Central memory CD8-positive, alpha-beta T cell (primary cell): ENCODE measurements at places on chromosomes 2 and 18.

DNA sequence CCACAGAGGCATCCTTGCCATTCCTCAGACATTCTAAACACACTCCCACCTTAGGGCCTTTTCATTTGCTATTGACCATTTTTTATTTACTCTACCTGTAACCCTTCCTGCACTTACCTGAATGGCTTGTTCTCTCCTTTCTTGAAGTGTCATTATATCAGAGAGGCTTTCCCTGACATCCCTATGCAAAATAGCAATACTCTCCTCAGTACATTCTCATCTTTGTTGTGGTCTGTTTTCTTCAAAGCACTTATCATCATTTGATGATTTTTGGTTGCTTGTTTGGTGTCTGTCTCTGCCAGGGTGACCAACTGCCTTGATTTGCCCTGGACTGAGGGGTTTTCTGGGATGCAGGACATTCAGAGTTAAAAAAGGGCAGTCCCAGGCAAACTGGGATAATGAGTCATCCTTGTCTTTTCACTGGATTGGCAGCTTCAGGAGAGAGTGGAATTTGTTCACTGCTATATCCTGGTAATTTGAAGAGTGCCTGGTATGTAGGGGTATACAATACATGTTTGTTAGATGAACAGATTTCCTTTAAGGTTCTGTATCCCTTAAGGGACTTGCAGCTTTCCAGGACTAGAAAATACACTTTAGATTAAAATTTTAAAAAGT lies 102.4 kb downstream of the BABAM2 start:
- no peak for DNase-seq

DNA sequence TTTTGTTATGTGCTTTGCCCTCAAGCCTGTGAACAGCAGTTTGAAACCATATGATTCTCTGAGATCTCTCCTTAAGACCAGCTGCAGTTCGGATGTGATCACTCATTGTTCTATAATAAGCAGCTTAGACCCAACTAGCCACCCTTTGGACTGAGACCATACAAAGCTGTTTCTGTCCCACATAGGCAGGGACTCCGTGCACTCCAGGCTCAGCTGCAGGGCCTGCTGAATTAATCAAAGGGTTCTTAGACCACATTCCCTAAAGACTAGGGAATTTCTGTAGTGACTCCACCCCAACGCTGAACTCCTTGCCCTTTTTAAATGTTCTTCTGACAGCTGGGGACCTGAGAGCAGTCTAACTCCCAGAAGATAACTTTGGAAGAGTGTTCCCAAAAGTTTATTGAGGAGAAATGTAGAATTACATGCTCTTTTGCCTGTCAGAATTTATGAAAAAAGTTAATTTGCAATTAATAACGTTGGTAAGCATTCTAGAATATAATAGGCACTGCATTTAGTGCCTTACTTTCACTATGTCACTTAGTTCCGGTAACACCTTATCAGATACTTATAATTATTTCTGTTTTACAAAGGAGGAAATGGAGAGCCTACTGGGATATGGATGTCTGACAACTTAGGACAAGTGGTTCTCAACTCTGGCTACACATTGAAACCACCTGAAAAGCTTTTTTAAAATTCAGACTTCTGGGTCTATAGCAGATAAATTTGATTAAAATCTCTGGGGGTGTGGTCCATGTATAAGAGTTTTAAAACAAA lies 42.3 kb downstream of the GULP1 start:
- no peak for DNase-seq

DNA sequence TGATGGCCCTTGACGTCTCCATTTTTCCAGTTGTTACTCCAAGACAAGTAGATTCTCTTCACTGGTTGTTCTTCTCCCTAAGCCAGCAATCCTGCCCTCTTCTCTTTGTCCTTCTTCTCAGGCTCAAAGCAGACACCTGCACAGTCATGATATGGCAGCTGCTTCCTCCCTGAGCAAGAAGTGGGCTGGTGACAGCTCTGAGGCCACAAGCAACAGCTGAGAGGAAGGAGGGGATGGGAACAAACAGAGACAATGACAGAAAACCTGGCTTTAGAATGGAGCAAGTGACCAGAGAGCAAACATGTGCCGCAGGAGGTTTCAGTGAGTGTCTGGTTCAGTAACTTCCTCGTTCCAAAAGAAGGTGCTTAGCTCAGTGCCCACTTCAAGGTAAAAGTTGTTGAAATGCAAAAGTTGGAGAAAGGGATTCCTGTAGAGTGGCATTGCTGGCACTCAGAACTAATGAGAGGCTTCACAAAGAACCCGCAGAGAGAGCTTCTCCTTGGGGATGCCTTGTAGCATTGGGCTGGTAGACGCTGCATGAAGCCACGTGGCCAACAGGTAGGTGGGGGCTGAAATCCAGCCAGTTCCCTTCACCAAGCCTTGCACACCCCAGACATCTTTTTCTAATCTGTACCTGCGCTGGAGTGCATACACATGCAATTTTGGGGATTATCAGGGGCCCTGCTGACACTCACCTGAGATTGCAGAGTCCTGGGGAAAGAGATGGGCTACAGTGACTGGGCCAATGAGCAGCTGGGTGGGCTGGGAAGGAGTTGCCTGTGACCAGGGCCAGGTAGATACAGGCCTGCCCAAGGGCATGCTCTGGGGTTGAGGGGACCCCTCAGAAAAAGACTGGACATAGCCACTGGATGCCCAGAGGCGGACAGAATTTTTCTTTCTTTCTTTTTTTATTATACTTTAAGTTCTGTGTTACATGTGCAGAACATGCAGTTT lies 153.3 kb upstream of the RAB12 start:
- DNase-seq = no peak

GRCh38 chr18:2776601-2777000 lies 70.2 kb upstream of the EMILIN2 start:
- no peak for DNase-seq

DNA sequence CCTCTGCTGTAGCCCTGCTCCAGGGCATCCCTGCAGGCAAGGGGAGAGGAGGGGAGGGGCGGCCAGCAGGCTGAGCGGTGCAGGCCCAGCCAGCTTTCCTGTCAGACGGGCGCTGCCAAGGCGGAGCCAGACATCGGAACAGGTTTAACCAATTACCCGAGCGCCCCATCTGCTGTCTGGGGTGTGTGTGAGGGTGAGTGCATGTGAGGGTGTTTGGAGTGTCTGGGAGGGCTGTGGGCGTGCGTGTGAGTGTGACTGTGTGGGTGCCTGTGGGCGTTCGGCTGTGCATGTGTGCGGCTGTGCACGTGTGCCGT lies 20.0 kb downstream of the EMX1 start:
- DNase-seq = no peak

GRCh38 chr2:119372778-119373568 lies 6.2 kb downstream of the DBI start:
- no peak for DNase-seq

DNA sequence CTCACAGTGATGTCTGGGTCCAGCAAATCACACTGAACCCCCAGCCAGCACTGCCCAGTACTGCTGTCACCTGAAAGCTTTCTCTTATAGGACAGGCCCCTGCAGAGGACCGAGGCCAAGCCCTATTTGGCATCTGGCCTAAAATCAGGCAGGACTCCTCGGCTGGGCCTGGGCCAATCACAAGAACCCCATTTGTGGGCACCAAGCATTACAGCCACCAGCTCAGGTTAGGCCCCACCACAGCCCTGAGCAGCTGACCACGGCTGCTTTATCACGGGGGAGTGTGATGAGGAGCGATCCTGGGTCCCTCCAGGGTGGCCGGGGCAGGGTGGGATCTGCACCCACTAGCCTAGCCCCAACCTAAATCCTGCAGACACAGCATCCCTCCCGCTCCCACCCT lies 8.2 kb downstream of the BIN1 start:
- DNase-seq = no peak

GRCh38 chr18:46069524-46069923 lies 2.5 kb downstream of the PSTPIP2 start:
- no peak for DNase-seq

GRCh38 chr2:73284296-73285158 lies at the start of gene FBXO41:
TSS of gene FBXO41 (minus strand) at chr2:73284478. CDS start at chr2:73269630, 14,848 bp downstream.
- no peak for DNase-seq

DNA sequence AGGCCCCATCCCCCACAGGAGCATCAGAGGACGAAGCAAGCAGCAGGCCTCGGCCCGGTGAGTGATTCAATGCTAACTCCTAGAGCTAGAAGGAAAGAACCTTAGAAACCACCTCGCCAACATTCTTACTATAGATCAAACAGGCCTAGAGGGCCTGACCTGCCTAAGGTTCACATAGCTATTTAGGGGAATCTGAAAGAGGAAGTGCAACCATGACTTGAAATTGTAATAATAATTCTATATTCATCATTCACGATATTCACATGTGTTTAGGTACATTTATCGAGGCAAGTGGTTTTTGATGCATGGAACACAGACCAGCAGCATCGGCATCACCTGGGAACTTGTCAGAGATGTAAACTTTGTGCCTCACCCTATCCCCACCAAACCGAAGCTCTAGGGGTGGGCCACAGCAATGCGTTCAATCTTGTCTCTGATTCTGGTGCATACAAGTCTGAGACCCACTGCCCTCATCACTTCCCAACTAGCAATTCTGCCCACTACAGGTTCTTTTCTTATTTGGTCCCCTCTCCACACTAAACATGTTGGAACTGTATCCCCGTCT lies 78.0 kb upstream of the DNMT3A start:
- DNase-seq = no peak

- no peak for DNase-seq
Measured at GRCh38 chr2:98558852-98559530, 49.3 kb downstream of the COA5 start.

DNA sequence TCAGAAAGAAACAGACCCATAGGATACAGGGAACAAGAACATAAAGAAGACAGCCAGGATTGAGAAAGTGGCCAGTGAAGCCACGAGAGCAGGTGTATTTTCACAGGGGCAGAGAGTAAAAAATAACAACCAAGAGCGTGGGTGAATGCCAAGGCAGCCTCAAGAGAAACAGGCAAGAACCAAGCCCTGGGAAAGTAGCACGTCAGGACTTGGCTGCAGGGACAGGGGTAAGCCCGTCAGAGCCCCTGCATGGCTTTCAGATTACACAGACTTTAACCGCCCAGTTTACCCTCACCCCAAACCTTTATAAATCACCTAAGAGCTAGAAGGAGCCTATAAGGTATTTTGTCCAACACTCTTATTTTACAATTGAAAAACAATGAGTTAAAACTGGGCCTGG lies 43.7 kb downstream of the ARL4C start:
- no peak for DNase-seq

DNA sequence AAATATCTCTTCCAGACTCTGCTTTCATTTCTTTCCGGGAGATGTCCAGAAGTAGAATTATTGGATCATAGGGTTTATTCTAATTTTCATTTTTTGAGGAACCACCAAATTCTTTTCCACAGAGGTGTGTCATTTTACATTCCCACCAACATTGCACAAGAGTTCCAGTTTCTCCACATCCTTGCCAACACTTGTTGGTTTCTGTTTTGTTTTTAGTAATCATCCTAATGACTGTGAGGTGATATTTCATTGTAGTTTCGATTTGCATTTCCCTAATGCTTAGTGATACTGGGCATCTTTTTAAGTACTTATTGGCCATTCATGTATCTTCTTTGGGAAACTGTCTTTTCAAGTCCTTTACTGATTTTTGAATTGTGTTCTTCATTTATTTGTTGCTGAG lies 513.1 kb downstream of the PARD3B start:
- no peak for DNase-seq

- DNase-seq = no peak
Measured at GRCh38 chr18:13175754-13176210, 42.8 kb upstream of the LDLRAD4 start.

DNA sequence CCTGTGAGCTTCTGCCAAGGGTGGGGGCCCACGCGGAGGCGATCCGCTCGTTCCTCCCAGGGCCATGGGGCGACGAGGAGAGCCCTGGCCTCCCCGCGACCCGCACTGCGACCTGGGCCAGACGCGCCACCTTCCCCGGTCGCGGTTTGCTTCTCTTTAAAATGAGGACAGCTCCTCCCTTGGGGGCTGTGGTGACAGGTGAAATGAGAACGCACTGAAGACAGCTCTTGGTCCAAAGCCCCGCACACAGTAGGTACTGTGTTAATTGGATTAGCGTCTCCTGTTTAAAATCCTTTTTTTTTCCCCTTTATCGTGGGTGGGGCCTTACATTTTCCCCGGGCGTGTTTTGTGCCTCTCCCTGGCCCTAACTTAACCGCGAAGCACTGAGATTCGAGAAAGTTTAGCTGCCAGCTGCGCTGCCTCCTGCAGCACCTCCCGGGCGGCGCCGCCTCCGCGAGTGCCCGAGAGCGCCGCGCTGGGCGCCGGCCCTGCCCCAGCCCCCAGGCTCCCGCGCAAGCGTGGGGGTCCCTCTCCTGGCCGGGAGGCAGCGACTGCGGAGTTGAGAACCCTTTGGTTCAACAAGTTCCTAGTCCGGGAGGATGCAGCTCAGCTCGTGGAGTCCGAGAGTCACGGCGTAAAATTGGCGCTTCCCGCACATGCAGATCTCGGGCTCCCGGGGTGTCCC lies 1.1 kb downstream of the HPCAL1 start:
- DNase-seq = no peak

DNA sequence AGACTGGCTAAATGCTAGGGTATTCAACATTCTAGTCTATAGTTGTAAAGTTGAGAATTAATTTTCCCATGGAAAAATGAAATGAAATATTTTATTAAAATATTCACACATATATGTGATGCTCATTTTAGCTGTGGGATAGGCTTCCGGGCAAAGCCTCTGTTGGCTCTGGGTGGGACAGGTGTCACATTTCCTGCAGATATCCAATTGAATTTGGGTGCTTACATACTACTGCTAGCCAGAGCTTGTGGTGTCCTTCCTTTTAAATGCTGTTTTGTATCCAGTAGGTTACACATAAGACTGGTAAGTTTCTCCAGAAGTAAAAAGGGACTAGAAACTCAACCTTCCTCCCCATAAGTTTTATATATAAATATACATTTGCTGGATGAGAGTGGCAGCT lies 73.8 kb downstream of the RPRM start:
- DNase-seq = no peak

- DNase-seq = no peak
Measured at GRCh38 chr2:100239486-100240210, 82.7 kb downstream of the LONRF2 start.

DNA sequence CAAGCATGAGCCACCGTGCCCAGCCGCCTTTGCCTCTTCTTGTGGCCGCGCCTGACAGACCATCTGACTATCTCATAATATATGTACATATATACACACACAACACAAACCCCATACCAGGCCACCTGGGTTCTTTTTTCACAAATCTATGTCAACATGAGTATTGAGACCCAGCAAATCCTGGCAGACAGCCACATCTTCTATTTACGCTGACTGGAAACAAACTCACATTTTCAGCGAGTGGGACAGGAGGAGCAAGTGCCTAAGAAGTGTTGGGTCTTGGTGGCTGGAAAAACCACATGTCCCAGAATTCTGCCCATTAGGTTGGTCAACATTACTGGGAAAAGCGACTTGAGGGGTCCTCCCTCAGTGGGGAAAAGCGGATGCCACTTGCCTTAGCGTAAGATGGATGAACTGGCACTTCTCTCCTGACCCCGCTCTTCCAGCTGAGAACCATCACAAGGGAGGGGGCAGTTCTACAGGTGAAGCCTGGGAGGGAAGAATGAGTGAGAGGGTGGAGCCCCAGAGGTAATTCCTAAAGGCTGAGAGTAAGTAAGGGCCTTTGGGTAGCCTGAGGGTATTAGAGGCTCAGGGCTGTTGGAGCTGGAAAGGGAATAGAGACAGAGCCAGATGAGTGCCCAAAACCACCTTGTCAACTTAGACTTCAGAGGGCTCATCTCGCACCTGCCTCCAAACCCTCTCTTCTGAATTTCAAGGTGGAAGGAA lies 1.9 kb downstream of the SCYGR3 start:
- no peak for DNase-seq

GRCh38 chr2:10877651-10878111 lies 34.1 kb upstream of the KCNF1 start:
- no peak for DNase-seq
